Sciatic nerve (tissue), 2 donors: ENCODE measurements at places on chromosomes 16 and 17. TPM values are rescaled to one million over a fixed set of nuclear protein-coding genes. Genes with fewer than 3 reads are reported as not detected.

- no peak for DNase-seq
These were observed 3.3 kb upstream of the N4BP1 start for GRCh38 chr16:48613061-48613957.

GRCh38 chr16:83686726-83687125, 121.1 kb upstream of the HSBP1 start:
- no peak for DNase-seq

DNA sequence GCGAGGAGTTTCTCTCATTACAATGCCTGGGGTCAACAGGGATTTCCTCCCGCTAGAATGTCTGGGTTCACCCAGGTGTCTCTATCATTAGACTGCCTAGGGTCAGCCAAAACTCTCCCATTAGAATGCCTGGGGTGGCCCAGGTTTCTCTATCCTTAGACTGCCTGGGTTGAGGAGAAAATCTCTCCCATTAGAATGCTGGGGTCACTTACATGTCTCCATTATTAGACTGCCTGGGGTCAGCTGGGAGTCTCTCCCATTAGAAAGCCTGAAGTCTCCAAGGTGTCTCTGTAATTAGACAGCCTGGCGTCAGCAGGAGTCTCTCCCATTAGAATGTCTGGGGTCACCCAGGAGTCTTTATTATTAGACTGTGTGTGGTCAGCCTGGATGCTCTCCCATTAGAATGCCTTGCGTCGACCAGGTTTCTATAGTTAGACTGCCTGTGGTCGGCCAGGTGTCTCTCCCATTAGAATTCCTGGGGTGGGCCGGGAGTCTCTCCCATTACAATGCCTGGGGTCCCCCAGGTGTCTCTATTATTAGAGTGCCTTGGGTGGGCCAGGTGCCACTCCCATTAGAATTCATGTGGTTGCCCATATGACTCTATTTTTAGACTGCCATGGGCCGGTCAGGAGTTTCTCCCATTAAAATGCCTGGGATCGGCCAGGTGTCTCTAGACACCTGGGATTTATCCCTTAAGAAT, 2272.1 kb downstream of the TP53TG3F start:
- DNase-seq, result no peak

DNA sequence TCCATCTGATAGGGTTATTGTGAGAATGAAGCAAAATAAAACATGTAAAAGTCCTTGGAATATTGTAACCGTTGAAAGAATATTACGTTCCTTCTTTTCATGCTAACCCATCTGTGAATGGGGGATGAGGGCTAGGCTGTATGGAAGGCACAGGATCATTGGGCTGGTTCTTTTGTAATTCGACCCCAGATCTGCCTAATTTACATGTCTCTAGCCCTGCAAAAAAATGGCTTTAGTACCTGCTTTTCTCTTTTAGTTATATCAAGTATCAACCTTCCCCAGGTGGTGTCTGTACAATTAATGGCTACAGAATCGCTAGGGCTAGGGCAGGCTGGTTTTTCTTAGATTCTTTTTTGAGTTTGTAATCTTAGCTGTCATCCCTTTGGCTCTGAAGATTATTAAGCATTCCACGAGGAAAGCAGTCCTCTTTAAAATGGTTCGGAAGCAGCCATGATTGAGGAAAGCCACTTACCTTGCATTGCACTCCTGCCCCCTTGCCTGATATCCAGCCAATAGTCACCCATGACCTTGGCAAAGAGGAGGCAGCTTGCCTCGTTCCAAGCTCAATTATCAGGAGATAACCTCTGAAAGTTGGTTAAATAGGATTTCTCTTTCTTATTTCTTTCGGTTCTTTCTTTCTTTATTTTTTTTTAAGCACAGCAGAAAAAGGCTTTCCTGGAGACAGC, 153.9 kb upstream of the ZKSCAN2 start:
- no peak for DNase-seq

DNA sequence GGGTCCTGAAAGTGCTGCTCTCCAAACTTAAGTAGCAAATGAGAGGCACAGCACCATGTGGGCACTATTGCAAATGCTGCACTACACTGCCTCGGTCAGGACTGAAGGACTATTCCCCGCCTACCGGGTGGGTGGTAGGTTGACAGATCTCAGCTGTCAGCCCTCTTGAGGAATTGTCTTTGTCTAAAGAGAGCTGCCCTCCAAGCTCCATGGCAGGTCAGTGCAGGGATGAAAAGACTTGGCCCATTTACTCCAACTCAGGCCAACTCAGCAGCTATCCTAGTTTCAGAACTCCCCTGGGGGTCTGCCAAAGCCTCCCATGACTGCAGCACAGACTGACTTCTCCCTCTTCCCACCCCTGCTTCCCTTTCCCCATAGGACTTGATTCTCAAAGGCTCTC, 3.4 kb upstream of the PDZD9 start:
- no peak for DNase-seq

DNA sequence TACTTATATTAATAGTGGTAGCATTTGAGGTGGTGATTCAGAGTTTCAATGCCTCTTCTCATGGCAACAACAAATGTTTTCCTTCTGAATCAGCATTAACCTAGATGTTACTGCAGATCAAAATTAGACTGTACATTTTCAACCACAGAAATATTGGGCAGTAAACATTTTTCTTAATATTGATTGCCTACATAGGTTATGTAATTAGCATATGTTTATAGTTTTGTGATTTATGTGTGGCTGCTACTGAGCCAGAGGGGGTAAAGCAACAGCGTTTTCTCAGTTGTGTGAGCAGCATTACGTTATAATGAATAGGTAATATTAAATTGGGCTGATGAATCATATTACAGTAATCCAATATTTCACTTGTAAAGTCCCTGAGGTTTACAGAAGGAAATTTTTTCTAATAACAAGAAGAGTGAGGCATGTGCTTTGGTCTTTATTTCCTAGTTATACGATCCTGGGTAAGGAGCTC, 18.8 kb upstream of the BMERB1 start:
- DNase-seq, result no peak

GRCh38 chr16:75206749-75207451, at the start of gene CTRB2:
Gene CTRB2 (minus strand): TSS chr16:75207161. CDS start chr16:75207141, 20 bp downstream.
- DNase-seq, result no peak

The TK2 gene
- total RNA-seq, result 44.2 TPM

The ZDHHC1 gene
- 16.3 TPM for total RNA-seq

The TBC1D3I gene
- total RNA-seq, result 0.36 TPM
